GM03348 (cell line): ENCODE measurements at places on chromosomes 1 and 21.

DNA sequence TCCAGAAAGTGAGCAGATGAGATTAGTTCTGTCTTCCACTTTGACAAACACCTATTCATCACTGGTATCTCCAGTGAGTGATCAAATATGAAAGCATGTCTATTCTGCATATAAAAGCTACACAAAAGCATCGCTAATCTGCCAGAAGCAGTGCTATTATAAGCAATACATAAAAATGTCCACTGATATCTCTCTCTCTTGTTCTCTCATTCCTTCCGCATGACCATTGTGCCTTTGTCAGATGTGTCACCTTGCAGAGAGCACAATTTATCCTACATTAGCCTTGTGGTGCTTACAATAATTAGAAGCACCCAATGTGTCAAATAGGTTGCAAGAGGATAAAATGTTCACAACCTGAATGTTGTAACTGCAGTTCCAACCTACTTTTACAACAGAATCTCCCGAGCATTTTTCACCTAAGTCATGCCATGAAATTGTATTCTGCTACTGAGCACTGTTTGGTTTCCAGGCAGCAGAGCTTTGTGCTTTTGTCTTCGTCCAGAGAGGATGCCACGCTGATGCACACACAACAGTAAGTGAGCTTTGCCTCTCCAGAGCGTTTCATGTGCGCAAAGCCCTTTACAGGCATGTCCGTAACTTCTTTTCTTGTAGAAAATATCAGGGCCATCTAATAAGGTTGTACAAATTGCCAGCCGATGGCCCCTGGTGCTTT, 198.7 kb upstream of the PLD5 start:
- no peak for DNase-seq

- DNase-seq, result no peak
These were observed 3.0 kb downstream of the FBLIM1 start for GRCh38 chr1:15761366-15762128.

- DNase-seq, result no peak
These were observed 48.5 kb downstream of the FH start for GRCh38 chr1:241470908-241471590.

DNA sequence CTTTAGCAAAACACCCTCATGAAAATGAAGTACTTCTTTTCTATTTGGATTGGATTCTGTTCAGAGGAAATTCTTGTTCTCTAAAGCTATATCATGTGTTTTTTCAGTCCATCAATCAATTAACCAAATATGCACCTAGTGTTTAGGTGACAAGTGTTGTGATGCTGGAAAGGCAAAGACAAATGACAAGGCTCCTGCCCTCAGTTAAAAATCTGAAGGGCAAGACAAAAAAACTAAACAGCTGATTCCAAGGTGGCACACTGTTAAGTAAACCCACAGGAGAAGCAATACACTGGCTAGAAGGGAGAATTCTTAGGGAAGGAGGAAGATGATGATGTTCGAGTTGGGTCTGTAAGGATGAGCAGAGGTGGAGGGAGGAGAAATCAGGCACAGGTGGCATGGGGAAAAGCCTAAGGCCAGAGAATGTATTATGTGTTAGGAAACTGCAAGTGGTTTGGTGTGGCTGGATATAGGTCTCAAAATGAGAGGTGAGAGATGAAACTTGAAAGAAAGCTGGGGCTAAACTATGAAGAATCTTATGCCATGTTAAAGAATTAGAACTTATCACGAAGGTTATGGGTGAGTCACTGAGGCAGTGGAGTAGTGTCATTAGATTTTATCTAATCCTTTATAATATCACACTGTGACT, 51.8 kb upstream of the GFI1 start:
- DNase-seq, result no peak

- DNase-seq, result no peak
These were observed 1044.0 kb upstream of the ADGRL4 start for GRCh38 chr1:80050523-80050922.

DNA sequence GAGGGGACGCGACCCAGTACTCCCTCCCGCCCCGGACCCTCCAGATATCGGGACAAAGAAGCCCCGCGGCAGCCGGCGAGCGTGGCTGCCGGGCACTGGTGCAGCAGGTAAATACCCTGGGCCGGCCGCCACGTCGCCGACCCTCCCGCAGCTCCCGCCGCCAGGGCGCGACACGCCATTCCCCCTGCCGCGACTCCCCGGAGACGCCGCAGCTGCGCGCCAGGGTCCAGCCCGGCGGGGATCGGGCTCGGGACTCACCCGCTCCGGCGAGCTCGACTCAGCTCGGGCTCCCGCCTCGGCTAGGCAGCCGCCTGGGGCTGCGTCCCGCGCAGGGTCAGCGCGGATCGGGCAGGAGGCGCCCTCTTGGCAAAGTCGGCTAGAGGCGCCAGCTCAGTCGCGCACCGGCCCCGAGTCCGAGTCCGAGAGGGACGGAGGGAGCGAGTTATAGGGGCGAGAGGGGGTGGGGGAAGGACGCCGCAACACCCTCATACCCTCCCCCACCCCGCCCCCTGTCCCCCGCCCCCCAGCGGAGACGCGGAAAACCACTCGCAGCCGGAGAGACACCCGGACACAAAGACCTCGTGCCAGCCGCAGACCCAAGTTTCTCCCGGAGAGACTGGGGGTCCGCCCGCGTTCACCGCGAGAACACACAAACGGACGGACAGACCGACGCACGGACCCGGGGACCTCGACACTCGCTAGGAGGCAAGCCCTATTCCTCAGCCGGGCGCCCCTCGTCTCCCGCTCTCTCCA, 985 bp downstream of the SYT6 start:
- DNase-seq, result peak; percentile 85

- no peak for DNase-seq
These were observed 170.9 kb downstream of the COL11A1 start for GRCh38 chr1:102937401-102937800.

DNA sequence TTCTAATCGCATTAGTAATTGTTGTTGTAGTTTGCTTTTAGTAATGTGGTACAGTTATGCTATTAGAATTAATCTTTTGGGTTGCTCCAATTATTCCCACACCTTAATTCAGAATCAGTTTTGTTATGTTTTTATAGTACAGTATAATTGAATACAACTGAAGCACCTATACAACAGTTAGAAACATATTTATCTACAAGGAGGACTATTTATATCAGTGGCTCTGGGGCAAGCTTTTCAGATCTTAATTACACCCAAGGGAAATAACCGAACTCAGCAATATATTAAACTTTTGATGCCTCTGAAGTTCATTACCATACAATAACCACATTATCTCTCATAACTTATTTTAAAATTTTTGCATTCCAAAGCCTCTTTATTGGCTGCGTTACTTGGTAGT, 74.4 kb downstream of the LHX9 start:
- DNase-seq, result no peak

DNA sequence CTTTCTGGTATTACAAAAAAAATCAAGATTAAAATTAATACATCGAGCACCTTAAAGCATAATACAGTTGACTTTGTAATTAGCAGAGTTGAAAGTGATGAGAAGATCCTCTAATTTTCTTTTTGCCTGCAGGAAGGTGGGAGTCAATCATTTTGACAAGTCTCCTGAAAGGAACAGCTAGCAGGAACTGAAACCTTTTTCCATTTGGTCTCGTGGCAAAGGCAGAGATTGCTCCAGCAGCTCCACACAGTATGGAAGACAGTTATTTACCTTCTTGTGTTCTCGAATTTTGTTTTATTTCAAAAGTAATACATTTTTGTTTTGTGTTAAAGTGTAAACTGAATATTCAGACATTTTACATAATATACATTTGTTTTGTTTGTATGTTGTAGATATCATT, 7.7 kb downstream of the S100PBP start:
- DNase-seq, result no peak

GRCh38 chr1:162774007-162774406, 16.5 kb upstream of the HSD17B7 start:
- DNase-seq, result no peak

DNA sequence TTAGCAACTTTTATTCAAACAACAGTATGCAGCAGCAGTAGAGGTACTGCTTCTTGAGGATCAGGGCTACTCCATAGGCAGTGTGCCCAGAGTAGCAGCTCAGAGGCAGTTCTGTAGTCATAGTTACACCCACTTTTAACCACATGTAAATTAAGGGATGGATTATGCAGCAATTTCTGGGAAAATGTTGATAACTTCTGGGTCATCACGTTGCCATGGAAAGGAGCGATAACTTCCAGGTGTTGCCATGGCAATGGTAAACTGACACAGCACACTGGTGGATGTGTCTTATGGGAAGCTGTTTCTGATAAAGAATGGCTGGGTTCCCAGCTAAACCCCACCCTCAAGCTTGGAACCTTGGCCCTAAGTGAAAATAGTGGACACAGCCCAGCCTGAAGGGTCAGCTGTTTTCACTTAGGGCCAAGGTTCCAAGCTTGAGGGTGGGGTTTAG, 29.0 kb upstream of the PLA2G2A start:
- no peak for DNase-seq

- peak; percentile 87 for DNase-seq
These were observed 126.7 kb upstream of the KIAA0040 start for GRCh38 chr1:175319112-175319911.

DNA sequence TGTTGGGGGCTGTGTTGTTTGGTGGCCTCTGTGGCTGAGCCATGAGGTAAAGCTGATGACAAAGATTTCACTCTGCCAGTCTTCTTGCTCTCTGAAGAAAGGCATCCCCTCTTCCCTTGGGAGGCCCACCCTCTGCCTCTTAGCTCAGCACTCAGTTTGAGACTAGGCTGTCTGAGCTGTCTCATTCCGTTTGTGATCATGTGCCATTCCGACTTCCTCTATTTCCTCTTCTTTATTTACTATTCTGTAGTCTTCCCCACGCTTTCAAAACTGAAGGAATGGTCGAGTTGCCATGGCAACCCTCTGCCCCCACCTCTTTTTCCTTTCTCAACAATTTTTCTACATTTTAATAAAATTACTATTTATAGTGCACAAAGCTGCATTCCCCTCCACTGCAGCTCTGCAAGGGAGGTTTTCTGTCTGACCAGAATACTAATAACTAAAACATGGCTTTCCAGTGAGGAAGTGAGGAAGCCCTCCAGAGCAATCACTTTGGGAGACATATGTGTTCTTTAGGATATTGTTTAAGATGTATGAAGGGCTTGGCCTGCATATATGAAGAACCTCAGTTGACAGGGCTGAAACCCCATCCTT, 30.8 kb downstream of the KCNA3 start:
- DNase-seq, result no peak

DNA sequence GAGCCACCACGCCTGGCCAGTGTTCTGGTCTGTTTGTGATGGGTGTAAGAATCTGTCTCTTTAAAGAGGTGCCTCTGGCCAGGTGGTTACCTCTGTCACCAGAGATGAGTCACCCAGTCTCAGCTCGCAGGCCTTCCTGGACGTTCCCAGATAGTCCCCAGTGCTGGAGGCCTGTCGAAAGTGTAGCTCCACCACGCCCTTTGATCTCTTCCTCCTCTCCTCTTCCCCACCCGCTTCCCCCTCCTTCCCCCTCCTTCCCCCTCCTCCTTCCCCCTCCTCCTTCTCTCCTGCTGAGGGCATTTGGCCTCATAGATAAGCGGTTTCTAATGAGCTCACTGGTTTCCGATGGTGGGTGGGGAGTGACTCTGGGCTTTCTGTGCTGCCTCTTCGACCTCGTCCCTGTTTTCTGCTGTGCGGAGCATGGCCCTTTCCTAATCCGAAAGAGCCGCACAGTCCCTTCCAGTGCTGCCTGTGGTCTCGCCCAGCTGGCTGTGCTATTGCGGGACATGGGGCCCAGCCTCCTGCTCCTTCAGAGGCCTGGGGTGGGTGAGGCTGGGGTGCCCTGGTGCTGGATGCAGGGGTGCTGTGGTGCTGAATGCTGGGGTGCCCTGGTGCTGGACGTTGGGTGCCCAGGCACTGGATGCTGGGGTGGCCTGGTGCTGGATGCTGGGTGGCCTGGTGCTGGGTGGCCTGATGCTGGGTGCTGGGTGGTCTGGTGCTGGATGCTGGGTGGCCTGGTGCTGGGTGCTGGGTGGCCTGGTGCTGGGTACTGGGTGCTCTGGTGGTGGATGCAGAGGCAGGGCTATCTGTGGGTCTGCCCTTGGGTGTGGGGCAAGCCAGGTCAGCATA, 19.2 kb downstream of the AGPAT3 start:
- DNase-seq, result no peak

GRCh38 chr1:218485241-218485928, 140.2 kb downstream of the TGFB2 start:
- no peak for DNase-seq

DNA sequence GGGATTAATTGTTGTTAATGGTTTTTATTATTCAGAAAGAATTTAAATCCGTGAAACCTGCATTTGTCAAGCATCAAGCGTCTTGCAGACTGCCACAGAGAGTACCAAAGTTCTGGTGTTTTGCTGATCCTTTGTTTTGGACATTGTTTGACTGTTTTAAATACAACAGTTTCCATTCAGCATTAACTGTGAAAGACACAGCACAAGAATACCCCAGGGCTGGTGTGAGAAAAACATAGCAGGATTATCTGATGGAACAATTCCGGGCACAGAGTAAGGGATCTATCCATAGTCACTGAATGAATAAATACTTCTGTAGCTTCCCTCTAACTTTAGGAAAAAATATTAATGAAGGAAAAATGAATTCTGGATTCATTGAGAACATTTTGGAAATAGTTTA, 202.3 kb downstream of the LTN1 start:
- no peak for DNase-seq

GRCh38 chr1:151838222-151839081, 1.2 kb downstream of the C2CD4D start:
- DNase-seq, result peak; percentile 78

GRCh38 chr1:228336308-228337030, 70.2 kb downstream of the TRIM11 start:
- DNase-seq, result no peak

GRCh38 chr1:31639543-31639942, 5.1 kb downstream of the PEF1 start:
- DNase-seq, result peak; percentile 84

DNA sequence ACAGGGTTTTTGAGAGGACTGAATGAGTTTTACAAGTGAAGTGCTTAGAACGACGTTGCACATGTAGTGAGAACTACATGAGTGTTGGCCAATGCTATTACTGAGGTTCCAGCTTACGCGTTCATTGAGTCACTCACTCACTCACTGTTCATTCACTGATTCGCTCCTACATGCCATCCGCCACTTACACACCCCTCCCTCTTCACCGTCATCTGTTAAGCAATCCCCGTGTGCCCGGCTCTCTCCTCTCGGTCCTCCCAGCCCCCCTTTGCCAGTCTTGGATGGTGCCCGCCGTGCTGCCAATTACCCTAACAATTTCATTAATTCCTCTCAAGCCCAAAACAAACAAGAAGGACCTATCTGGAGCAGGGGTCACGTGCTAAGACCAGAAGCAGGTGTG, 27.3 kb upstream of the EPHA2 start:
- DNase-seq, result peak; percentile 89

- no peak for DNase-seq
These were observed 6.3 kb upstream of the RCC1 start for GRCh38 chr1:28499553-28499952.

- DNase-seq, result no peak
These were observed 142.2 kb downstream of the RABGAP1L start for GRCh38 chr1:174301295-174302077.

DNA sequence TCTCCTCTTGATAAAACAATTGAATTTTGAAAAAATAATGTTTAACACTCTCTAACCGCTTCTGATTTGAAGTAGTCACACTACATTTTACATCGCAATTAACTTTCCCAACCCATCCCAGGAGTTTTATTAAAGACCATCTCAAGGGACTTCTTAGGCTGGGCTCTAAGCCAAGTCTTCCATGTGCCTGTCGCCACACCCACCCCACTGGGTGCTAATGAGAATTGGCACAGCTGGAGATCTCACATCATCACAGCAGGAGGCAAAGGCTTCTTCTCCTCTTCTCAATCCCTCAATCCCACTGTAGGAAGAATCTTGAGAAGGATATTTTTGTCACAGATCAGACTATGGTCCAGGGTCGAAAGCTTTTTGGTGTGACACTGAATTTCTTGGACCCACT, 328.9 kb downstream of the NUF2 start:
- no peak for DNase-seq
